ENCODE measurements at places on chromosomes 1 and 21.

DNA sequence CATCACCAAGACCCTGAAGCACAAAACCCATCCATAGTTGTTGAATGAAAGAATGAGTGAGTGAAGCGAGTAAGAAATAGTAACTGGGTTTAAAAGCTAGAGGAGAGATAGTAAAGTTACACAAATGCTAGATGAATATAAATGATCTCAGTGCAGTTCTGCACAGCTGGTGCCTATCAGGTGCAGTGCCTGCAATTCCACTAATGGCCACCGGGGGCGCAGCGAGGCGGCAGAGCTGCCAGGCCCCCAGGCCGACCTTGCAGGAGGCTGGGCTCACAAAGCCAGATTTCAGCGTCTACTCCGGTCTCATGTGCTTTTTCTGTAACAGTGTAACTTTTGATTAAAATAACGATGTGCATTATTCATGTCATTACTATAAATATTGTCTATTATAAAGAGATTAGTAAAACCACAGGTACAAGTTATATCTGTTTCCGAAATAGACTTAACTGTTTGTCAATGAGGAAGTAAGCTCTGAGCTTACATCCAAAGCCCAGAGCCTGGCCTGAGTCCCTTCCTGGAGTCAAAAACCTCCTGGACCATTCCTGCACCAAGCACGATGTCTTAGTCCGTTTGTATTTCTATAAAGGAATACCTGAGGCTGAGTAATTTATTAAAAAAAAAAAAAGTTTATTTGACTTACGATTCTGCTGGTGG lies 477.6 kb downstream of the NPHP4 start:
- no peak for DNase-seq

DNA sequence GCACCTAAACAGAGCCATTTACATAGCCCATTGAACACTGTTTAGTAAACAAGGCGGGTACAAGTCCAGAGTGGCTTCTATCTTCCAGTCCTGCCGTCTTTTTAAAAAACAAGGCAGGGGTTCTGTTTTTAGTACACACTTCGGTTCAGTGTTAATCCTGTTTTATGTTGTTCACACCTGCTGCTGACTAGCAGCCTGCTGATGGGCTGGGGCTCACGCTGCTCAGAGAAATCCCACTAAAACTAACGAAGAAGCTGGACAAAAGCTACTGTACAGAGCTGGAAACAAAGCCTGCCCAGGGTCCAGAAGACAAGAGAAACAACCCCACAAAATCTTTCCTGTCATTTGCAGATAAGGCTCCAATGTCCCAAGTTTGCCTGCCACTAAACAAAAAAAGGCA lies 13.2 kb downstream of the ESRRG start:
- DNase-seq, result no peak

GRCh38 chr1:38242506-38242905 lies 195.9 kb upstream of the POU3F1 start:
- DNase-seq, result no peak

- DNase-seq, result no peak
These were observed 11.7 kb downstream of the RIMKLA start for GRCh38 chr1:42392255-42392654.

DNA sequence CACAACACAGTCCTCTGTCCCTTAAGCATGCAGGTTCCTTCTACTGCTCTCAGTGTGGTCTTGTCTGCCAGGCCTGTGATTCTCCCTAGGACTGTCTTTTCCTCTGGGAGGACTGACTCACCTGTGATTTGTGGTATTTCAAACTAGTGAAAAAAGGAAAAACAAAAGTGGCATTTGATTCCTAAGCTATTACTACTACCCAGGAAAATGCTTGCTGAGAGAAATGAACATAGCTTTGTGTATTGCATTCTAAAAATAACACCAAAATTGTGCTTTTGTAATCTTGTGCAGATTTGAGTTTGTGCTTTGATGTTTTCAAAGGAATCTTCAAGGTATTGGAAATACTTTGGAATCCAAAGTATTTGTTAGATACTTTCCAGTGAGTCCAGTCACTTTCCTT lies 57.0 kb downstream of the GPR161 start:
- no peak for DNase-seq

GRCh38 chr1:218750216-218750970 lies 405.3 kb downstream of the TGFB2 start:
- DNase-seq, result no peak

DNA sequence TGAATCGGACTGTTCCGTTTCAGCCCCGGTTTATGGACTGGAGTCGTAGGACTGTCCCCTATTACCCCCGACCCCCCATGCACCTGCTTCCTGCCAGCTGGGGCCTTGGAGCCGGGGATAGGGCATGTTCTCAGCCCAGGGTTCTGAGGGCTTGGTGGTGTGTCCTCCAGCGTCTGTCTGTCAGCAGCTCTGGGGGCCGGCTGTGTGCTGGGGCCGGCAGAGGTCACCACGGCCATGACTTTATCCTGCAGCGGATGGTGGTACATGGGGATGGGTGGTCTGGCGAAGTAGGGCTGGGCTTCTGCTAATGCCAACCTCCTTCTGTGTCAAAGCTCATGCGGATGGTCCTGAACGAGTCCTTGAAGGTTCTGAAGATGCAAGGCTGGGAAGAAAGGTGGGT lies 5.5 kb downstream of the RRP1 start:
- DNase-seq, result no peak

GRCh38 chr1:42880384-42880783 lies 34.0 kb downstream of the ZNF691 start:
- no peak for DNase-seq

DNA sequence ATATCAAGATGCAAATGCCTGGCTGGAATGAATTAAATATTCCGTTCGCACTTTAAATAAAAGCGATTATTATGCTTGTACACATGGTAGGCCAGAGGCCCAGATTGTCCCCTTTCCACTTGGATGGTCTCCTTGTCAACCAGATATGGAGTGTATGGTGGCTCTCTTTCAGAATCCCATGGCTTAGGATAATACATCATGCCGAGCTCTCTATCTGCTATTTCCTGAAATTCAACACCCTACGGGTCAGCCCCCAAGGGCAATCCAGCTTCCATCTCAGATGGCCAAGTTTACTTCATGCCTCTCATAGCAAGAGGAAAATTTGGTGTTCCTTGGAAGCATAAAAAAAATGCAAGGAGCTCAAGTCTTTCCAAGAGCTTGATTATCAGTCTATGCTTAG lies 25.4 kb upstream of the FMO1 start:
- no peak for DNase-seq

Data from DMS 273 treated with DMSO at 0.1 percent for 48 hours (cell line).